ENCODE measurements at places on chromosomes 2 and 18.

DNA sequence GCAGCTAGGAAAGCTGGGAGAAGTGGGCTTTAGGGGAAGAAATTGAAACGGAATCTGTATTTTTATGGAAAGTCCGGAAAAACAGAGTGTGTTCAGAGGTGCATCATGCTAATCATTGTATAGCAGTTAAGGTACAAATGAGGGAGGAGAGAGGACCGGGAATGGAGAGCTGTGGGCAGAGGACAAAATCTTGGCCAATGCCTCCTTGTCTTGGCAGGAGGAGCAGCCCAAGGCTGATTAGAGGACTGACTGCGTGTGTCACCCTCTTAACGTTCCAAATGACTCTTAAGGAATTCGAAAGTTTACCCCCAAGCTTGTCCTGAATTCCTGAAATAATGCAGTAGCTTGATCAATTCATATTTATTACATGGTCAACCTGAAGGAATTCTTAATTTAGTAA, 81.0 kb downstream of the ZNF236 start:
- DNase-seq = no peak

GRCh38 chr2:8259106-8259840, 422.6 kb upstream of the ID2 start:
- no peak for DNase-seq

- no peak for DNase-seq
Observed at GRCh38 chr2:217588266-217588665, 414.5 kb downstream of the TNS1 start.

DNA sequence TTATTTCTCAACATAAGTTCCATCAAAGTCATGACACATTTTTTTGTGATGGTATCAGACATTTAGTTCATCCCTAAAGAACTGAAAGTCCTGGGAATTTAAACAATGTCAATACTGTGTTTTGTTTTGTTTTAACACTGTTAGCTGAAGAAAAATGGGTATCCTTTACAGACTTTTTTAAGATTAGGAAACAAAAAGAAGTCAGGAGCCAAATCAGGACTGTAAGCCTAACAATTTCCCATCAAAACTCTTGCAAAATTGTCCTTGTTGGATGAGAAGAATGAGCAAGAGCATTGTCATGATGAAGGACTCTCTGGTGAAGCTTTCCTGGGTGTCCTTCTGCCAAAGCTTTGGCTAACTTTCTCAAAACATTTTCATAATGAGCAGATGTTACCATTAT, 69.4 kb downstream of the SRD5A2 start:
- DNase-seq = no peak

DNA sequence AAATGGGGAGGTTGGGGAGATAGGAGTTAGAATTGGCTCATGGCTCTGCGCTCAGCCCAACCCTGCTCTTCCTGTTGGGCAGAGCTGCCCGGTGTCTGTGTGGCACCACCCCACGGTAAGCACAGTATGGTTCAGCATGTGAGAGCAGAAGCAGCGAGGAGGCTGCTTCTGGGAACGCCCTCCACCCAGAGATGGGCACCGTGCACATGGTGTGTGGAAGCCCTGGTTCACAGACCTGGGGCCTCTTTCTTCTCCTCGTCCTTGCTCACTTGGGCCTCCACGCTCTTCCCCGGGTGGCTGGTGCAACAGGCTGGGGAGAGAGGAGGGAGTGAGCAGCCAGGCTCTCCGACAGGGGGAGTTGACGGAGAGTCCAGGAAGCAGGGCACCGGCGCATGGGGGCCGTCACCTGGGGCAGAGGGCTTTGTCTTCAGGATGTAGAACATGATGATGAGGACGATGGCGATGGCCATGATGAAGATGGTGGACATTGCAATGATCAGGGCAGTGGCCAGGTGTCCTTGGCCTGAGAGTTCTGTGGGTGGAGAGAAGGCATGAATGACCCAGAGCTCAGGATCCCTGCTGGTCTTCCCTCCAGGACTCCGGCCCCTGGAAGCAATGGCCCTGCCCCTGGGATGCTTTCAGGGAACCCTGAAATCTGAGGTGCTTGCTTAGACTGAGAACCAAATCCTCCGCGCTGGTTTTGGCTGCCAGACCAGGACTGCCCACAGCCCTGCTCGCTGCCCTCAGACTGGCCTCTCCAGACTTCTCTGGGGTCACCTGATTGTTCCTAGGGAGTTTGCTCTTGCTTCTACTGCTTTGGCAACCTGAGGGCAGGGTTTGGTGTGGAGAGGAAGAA, 78.3 kb downstream of the EDAR start:
- no peak for DNase-seq

GRCh38 chr2:58512878-58513277, 271.8 kb upstream of the FANCL start:
- no peak for DNase-seq

GRCh38 chr2:45771261-45771660, 119.8 kb downstream of the PRKCE start:
- no peak for DNase-seq

- no peak for DNase-seq
Observed at GRCh38 chr2:59529726-59530125, 1023.7 kb downstream of the BCL11A start.

GRCh38 chr2:79833235-79833878, 320.5 kb downstream of the CTNNA2 start:
- no peak for DNase-seq

- peak; percentile 66 for DNase-seq
Observed at GRCh38 chr2:26172189-26172870, 558 bp upstream of the GAREM2 start.

DNA sequence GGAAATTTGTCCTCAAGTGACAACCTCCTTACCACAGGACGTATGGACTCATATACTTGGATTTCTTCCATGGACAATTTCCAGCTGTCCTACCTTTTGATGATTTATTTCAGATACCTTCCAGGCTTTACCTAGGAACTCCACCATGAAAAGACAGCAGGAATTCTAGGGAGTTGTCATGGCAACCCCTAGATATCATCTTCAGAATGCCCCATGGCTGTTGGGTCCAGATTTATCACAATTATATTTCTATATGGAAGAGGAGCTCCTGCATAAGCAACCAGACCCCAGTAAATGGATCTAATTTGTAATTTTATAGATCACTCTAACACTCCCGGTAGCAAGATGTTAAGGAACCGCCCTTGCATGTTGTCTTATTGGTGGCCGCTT, 102.3 kb upstream of the ZNF521 start:
- no peak for DNase-seq

DNA sequence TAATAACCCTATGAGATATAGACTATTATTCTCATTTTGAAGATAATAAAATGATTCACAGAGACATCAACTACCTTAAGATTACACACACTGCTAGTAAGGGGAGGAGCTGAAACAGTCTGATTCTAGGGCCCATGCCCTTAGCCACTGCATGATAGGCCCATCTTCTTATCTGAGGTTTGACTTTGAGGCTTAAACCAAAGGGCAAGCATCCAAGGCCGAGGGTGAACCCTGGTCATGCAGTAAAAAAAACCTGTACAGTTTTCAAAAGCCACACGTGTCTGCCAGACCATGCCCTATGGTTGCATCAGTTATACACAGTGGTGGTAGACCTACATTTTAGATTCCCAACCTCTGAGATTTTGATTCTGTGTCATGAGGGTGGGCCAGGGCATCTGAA, 44.8 kb downstream of the POLE4 start:
- DNase-seq = no peak

DNA sequence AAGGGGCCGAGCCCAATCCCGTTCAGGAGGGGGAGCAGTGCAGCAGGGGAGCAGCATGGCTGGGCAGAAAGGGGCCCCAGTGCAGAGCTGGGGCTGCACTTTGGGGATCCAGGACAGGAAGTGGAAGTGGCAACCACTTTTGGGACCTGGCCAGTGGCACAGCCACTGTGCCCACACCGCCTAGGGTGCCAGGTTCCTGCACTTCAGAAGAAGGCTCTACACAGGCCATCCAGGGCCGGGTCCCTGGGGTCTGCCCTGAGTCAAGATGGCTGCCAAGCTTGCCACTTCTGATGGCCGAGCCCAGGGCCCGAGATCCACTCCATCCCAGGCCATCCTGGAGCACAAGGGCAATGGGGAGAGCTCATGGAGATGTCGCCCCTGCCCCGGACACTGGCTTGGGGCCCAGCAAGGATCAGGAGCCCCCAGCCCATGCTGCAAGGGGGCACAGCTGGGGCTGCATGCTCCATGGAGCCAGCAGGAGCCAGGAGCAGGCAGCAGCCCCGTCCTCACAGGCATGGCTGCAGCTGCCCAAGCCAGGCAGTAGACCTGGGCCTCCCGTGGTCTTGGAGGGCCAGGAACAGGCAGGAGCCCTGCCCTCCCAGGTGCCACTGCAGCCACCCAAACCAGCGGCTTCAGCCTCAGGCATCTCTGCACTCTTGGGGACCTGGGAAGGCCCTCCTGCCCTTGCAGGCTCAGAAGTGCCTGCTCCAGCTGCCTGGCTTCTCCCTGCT, 35.0 kb upstream of the ID2 start:
- no peak for DNase-seq

GRCh38 chr2:194714541-194714940, 942.5 kb upstream of the SLC39A10 start:
- DNase-seq = peak; percentile 1

GRCh38 chr2:28974252-28974651, 6.8 kb upstream of the TOGARAM2 start:
- no peak for DNase-seq

DNA sequence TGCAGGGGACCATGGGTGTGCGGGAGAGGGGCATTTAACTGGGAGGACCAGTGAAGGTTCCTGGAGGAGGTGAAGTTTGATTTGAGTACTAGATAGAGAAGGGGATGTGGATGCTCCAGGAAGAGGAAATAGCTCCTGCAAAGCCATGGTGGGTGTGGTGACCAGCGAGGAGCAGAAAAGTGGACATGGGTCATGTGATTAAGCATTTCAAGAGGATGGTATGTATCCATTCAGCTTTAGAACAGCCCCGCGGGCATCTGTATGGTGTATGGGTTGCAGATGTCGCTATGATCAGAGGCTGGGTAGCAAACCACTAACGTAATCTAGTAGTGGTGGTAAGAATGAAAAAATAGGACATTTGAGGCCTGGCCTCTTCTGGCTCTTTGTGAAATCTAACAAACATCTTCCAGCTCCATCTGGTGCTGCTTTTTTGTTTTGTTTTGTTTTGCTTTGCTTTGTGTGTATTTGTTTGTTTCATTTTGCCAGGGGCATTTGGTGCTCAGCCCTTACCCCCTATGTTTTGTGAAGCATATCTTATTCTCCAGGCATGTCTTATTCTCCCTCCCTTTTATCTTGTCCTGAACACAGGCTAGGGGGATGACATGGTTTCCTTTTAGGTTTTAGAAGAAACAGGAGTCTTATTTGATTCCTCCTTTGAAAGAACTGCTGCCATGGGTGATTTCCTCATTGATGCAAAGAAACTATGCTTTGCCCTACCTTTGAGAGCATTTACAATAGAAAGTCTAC, 226.1 kb downstream of the LRRTM1 start:
- DNase-seq = no peak

GRCh38 chr2:166932032-166932431, 43.8 kb downstream of the XIRP2 start:
- DNase-seq = no peak

GRCh38 chr2:203018181-203018580, 3.5 kb downstream of the NBEAL1 start:
- DNase-seq = no peak

- DNase-seq = no peak
Observed at GRCh38 chr2:33334083-33334482, 142.4 kb upstream of the RASGRP3 start.

All from urothelium cell line (cell line).